Type B pancreatic cell (in vitro differentiated cells): ENCODE measurements at places on chromosomes 1 and 21. TPM values are rescaled to one million over a fixed set of nuclear protein-coding genes. Genes with fewer than 3 reads are reported as not detected.

SH3BGR gene
- 2.2 and 2.8 TPM in 2 replicates for total RNA-seq

- no peaks in the 10 kb centered on the region for H3K36me3 ChIP-seq
- no peak overlapping the region for H3K27ac ChIP-seq
- no peak overlapping the region for H3K4me3 ChIP-seq
- no peak for DNase-seq
- peaks cover 32% of the 10 kb centered on the region for H3K27me3 ChIP-seq
Measured at GRCh38 chr1:109443476-109443875, 17.2 kb upstream of the PSMA5 start.

DNA sequence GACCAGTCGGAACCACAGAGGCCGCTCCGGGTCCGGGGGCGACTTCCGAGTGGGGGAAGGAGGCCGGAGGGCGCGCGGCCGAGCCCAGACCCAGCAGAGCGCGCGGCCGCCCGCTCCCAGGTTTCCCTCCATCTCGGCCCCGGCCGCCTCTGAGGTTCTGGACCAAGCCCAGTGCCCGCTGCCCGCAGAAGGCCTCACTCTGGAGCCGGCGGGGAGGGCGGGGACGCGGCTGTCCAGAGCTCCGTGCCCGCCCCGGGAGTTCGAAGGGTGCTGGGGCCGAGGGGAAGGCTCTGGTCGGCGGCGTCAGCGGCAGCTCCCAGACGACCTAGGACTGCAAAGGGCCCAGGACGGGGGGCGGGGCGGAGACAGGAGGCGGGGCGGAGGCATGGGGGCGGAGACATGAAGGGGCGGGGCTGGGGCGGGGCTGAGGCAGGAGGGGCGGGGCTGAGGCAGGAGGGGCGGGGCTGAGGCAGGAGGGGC lies 48.0 kb upstream of the SLC19A1 start:
- no peaks in the 10 kb centered on the region for H3K36me3 ChIP-seq
- peak overlapping the region; percentile 46 for H3K4me3 ChIP-seq

SLC50A1 gene
- total RNA-seq, result 27.8 and 43.0 TPM in 2 replicates

NPHS2 gene
- total RNA-seq, result 0.31 TPM in 1 of 2 replicates, not detected in the other

- H3K27ac ChIP-seq, result no peak overlapping the region
- DNase-seq, result no peak
- H3K4me1 ChIP-seq, result no peaks in the 10 kb centered on the region
- no peaks in the 10 kb centered on the region for H3K27me3 ChIP-seq
Measured at GRCh38 chr1:48750109-48750508, 26.6 kb downstream of the BEND5 start.

- H3K4me1 ChIP-seq, result no peaks in the 10 kb centered on the region
- no peak overlapping the region for H3K27ac ChIP-seq
- H3K36me3 ChIP-seq, result peaks cover 8% of the 10 kb centered on the region
- no peak overlapping the region for H3K4me3 ChIP-seq
- DNase-seq, result no peak
- H3K27me3 ChIP-seq, result no peaks in the 10 kb centered on the region
Measured at GRCh38 chr1:245704341-245704740, 549.6 kb downstream of the KIF26B start.

GRCh38 chr1:33516428-33516827 lies 44.0 kb downstream of the ZSCAN20 start:
- H3K4me3 ChIP-seq, result no peak overlapping the region
- no peaks in the 10 kb centered on the region for H3K36me3 ChIP-seq
- H3K27me3 ChIP-seq, result peaks cover 5% of the 10 kb centered on the region
- DNase-seq, result no peak
- H3K27ac ChIP-seq, result no peak overlapping the region

- no peak overlapping the region for H3K4me3 ChIP-seq
- H3K36me3 ChIP-seq, result peaks cover 28% of the 10 kb centered on the region
- no peak overlapping the region for H3K27ac ChIP-seq
- peaks cover 19% of the 10 kb centered on the region for H3K4me1 ChIP-seq
Measured at GRCh38 chr21:26025536-26026512, 144.7 kb downstream of the APP start.

- H3K36me3 ChIP-seq, result peaks cover 5% of the 10 kb centered on the region
- peaks cover 3% of the 10 kb centered on the region for H3K27me3 ChIP-seq
- no peak for DNase-seq
- H3K4me3 ChIP-seq, result no peak overlapping the region
- no peak overlapping the region for H3K27ac ChIP-seq
Measured at GRCh38 chr1:220804202-220804586, 17.5 kb downstream of the MTARC1 start.
